Ascending aorta (tissue), 2 donors: ENCODE measurements at places on chromosomes 4 and X. TPM values are rescaled to one million over a fixed set of nuclear protein-coding genes. Genes with fewer than 3 reads are reported as not detected.

- DNase-seq: no peak
These were observed 815.4 kb upstream of the PCDH10 start for GRCh38 chr4:132333724-132334047.

GRCh38 chrX:40644176-40644575 is 3.2 kb downstream of the CXorf38 start:
- DNase-seq: no peak

- DNase-seq: no peak
These were observed 193.9 kb upstream of the PCDH10 start for GRCh38 chr4:132955146-132955545.

DNA sequence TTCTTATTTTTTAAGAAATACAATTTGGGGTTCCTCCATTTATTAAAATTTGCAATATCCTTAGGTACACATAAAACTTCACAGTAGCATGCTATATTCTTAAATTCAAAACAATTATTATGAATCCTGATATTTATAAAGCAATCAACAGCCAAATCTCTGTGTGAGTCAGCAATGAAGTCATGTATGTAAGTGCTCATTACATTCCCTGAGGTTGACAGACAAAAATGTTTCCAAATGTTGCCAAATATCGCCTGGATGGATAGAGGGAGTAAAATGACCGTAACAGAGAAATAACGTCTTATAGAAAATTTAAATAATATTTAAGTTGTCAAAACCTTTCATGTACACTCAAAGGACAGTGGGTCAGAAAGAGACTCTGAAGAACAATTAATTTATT is 220.0 kb downstream of the PCDH18 start:
- DNase-seq: no peak

DNA sequence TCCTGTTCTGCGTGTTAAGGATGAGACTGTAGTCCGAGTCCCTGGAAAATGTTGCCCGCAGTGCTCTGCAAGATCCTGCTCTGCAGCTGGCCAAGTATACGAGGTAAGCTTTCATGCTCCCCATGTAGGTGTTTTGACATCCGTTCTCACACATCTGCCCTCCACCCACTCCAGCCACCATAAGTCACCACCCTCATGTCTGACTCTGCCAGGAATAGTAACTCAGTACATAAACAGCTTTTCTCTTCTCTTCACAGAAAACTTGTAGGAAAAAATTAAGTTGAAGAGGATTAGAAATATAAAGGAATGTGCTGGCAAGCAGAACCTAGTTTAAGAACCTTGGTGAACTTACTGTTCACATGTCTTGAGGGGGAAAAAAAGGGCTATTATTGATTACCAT is 207.9 kb downstream of the FRAS1 start:
- DNase-seq: no peak

DNA sequence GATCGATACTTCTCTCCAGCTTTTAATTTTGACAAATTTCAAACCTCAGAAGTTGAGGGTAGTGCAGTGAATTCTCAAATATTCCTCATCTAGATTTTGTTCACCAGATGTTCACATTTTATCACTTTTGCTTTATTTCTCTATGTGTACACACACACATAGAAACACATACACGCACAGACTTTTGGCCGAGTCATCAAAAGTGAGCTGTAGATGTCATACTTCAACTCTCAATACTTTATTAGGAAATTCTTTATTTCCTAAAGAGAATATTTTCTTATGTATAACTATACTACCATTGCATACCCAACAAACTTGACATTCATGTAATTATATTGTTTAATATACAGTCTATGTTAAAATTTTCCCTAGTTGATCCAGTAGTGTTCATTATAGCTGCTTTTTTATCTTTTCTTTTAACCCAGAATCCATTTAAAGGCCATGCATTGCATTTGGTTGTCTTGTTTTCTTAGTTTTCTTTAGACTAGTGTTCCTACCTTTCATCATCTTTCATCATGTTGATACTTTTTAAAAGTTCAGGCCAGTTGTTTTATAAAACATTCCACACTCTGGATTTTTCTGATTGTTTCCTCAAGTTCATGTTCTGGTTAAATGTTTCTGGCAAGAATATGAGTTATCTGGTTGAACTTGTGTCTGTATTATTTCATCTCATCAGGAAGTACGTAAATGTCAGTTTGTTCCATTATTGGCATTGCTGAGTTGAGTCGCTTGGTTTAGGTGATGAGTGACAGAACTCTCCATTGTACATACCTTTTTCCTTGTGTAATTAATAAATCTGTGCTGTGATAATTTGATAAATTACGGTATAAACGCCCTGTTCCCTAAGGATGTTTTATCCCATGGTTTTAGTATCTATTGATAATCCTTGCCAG is 94.1 kb upstream of the TLR2 start:
- no peak for DNase-seq

- DNase-seq: no peak
These were observed 61.8 kb upstream of the TXK start for GRCh38 chr4:48195853-48196252.

- no peak for DNase-seq
These were observed 70.1 kb upstream of the MED14 start for GRCh38 chrX:40805404-40805803.

DNA sequence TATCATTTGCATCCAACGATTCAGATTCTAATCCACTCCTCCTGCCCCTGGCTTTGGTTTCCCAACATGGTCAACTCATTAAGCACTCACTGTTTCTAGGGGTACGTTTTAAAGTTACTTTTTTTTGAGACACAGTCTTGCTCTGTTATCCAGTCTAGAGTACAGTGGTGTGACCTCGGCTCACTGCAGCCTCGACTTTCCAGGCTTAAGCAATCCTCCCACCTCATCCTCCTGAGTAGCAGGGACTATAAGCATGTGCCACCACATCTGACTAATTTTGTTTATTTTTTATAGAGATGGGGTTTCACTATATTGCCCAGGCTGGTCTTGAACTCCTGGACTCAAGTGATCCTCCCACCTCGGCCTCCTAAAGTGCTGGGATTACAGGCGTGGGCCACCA is 48.9 kb downstream of the TMEM156 start:
- DNase-seq: no peak

- no peak for DNase-seq
These were observed 374.9 kb upstream of the TECRL start for GRCh38 chr4:64784125-64784524.

DNA sequence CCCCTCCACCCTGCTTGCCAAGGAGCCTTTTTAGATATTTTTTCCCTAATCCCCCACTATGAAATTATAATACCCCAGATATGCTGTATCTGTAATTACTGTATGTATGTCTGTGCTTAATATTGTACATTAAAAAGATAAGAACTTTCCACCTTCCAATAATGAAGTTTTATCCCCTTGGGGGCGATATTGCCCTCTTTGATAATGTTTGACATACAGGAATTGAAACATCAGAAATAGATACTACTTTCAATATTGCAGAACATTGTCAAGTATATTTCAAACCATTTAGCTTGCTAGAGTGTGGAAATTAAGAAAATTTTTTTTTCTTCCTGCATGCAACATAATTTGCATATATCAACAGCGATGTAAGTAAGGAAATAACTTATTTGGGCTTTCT is 58.9 kb downstream of the NAF1 start:
- DNase-seq: no peak

- DNase-seq: no peak
These were observed 37.0 kb downstream of the FNIP2 start for GRCh38 chr4:158805635-158806471.

- no peak for DNase-seq
These were observed 122.7 kb upstream of the JADE1 start for GRCh38 chr4:128686810-128687209.

DNA sequence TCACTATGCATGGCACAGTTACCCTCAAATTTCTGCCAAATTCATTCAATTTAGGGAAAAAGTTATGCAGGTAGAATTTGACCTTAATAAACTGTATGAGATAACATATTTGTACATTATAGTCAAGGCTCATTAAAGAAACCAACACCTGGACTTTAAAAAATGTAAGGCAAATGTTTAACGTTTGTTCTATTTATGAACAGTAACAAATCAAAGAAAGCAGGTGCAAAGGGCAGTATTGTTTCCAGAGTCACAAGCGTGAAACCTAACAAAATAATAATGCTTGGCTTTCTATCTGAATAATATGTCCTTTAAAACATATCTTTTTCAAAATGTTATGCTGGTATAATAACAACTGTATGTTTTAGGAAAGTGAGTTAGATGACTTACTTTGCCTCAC is 41.2 kb downstream of the LIN54 start:
- no peak for DNase-seq

- no peak for DNase-seq
These were observed 44.3 kb upstream of the DCLK2 start for GRCh38 chr4:150033901-150034300.

DNA sequence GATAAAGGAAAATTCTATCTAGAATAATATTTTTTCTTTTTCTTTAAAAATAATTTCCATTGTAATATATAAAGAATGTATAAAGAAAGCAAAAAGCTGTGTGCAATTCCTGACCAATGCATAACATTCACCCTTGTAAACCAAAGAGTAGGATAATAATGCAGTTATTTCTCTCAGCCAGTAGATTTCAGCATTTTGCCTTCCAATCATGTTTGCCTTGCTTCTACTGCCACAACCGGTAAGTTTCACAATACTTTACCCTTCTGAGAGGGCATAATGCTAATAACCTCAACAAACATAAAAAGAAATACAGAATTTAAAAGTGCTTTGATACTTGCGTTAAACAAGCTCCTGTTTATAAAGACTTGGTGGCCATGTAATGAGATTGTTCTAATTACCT is 59.9 kb downstream of the CHIC2 start:
- no peak for DNase-seq

DNA sequence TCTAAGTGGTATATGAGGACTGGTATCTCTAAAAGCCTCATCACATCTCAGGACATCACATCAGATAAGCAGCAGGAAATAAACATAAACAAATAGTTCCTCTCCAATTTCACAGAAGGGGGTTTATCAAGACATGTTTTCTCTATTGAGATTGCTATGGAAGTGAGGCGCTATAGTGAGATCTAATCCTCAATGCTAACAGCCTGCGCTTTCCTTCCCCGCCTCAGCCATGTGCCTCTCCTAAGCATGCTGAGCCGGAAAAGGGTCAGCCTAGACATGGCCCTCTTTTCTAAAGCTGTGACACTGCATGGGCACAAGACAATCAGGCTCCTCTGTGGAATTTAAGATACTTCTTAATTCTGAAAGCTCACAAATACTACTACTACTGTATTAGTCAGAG is 286.1 kb downstream of the INPP4B start:
- DNase-seq: no peak

DNA sequence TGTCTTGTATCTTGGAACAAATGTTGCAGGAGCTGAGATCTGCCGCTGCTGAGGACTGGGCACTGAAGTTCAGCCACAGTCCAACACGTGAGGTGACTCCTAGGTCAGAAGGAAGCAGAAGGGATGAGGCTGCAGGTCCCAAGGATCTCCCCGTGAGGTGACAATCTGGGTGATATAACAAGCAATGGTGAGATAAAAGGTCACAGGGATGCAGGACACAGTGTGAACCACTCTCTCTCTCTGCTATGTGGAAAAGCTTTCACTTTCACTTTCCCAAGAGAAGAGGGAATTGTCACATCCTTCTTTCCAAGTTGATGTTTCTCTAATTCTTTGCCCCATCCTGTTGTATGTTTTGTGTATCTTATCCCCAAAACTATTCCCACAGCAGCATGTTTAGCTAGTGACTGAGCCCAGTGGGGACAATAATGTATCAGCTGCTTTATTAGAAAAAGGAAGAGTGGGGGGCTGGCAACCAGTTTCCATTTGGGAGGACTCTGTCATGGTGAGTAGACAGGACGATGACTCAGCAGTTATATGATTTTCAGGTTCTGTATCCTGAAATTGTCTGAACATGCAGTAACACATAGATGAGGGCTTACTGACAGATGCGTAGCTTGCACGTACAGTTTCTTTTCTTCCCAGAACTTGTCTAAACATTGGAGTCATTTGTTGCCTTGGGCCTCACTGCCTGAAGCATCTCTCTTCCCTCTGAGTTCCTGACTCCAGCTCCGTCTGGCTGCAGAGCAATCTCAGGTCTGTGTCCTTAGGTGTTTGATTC is 1415.8 kb upstream of the TENM3 start:
- DNase-seq: no peak

DNA sequence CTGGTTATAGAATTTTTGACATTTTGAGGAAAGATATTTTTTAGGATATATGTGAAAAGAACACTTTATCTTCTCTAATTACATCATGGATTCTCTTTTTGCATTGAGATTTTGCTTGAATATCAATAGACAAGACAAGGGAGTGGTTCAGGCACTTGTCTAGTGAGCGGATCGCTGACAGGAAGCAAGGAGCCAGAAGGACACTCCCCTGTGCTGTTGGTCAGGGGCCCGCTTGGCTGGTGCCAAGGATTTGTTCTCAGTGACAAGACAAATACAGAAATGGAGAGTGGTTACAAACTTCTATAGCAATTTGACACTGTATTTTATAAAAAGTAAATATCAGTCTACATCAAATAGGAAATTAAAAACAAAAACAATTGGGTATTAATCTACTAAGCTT is 60.0 kb downstream of the SLC9B1 start:
- DNase-seq: no peak

GRCh38 chrX:137032341-137032694 is 1.5 kb downstream of the GPR101 start:
- no peak for DNase-seq

DNA sequence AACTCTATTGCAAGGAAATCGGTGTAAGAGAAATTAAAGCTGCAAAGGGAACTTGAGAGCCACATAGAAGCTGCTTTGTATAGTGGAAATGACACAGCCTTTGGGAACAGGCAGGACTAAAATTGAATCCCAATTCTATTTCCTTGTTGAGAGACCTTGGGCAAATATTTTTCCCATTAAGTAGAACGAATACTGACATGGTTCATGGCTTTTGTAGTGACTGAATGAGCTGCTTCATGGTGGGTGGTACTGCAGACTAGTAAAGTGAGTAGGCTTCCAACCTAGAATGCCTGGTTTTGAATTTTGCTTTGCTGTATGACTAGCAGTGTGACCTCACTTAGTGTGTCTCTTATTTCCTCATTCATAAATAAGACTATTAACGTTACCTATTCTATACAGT is 182.2 kb upstream of the KCNIP4 start:
- DNase-seq: no peak

Gene ARFIP1
- total RNA-seq: 11.6 TPM

Gene SLIT2
- 25.2 TPM for total RNA-seq

Gene HEPH
- total RNA-seq: 38.8 TPM

Gene IL2
- total RNA-seq: not detected

Gene USP38
- total RNA-seq: 6.7 TPM

Gene P2RY4
- total RNA-seq: 1.3 TPM

Gene FABP2
- not detected for total RNA-seq

Gene ARHGAP6
- 33.6 TPM for total RNA-seq

Gene PTTG2
- not detected for total RNA-seq
